Stimulated activated CD8-positive, alpha-beta memory T cell treated with anti-CD3 and anti-CD28 coated beads, Interleukin-4, amount 100 ng/mL, for 4 hours (primary cell): ENCODE measurements at places on chromosomes 7 and 10.

GRCh38 chr10:99711129-99711719, 20.7 kb downstream of the COX15 start:
- DNase-seq, result no peak

DNA sequence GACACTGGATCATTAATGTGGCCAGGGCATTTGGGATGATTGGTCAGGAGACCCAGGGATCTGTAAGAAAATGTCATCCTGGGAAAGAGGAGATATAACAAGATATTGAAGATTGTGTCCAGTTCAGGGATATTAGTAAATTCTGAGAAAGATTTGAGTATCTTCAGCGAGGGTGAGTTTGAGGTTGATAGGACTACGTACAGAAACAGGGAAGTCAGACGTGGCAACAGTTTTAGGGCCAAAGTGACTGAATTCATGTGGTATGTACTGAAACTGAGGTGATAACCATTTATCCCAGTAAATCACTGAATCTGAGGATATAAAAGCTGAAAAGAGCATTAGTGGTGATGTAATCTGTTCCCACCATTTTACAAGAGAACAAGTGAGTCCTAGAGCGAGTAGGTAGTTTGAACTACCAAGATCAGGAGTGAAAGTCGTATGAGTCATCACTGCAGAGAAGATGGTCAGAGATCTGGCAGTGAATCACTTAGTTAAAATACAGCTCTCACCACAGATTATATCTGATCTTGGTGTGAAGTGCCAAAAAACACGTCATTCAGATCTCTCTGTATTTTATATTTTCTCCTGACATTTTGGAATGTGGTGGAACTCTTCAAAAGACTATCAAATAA, 220.5 kb downstream of the CDK14 start:
- DNase-seq, result no peak

GRCh38 chr10:103882285-103883007, 27.1 kb upstream of the SH3PXD2A start:
- no peak for DNase-seq

GRCh38 chr10:57222603-57223002, 861.5 kb upstream of the ZWINT start:
- DNase-seq, result no peak

- DNase-seq, result no peak
Observed at GRCh38 chr7:132051311-132051710, 494.9 kb upstream of the PODXL start.

GRCh38 chr10:47314416-47314970, 7.8 kb upstream of the GDF2 start:
- no peak for DNase-seq

GRCh38 chr7:34949361-34949760, 87.9 kb downstream of the DPY19L1 start:
- no peak for DNase-seq
